ENCODE measurements at places on chromosomes 2 and 18.
A peak's percentile ranks its signal among the peaks of the same experiment; 100 is the strongest.

GRCh38 chr2:154814856-154815255, 116.4 kb downstream of the KCNJ3 start:
- no peak for DNase-seq

DNA sequence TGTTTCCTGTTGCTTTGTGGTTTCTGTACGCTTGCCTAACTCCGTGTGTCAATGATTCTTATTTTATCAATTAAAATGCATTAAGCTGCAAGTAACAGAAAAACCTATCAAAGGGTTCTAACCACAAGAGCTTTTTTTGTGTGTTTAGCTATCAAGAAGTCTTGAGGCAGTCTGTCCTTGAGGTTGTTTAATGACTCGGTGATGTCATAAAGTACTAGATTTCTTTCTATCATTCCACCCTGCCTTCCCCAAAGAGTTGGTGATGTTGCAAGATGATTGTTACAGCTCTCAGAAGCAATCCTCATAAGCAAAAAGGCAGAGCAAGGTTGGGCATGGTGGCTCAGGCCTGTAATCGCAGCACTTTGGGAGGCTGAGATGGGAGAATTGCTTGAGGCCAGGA, 51.9 kb upstream of the SPTBN1 start:
- DNase-seq, result no peak

GRCh38 chr2:80501874-80502624, 197.5 kb upstream of the LRRTM1 start:
- no peak for DNase-seq

- DNase-seq, result no peak
These were observed 4.9 kb downstream of the TYW5 start for GRCh38 chr2:199950396-199950795.

GRCh38 chr2:219175928-219176817, 552 bp downstream of the CNPPD1 start:
- DNase-seq, result peak; percentile 73

GRCh38 chr2:88190808-88191721, 20.9 kb downstream of the THNSL2 start:
- peak; percentile 68 for DNase-seq

DNA sequence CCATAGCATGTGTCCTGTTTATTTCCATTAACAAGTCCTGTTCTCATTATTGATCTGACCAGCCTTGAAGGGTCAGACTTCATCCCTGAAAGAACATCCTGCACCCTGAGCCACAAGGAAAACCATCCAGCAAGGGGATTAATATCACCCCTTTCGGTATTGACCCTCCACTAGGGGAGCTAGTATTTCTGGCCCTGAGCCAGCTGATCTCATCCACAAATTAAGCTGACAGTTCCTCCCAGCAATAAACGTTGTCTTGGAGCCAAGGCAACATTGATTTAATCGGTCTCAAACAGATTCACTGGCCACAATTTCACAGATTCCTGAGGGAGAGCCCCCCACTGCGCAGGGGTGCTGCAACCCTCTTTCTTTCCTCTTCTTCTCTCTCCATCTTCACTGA, 353.1 kb upstream of the FANCL start:
- no peak for DNase-seq

- peak; percentile 60 for DNase-seq
These were observed 2.2 kb upstream of the SERPINB12 start for GRCh38 chr18:63539904-63540510.

DNA sequence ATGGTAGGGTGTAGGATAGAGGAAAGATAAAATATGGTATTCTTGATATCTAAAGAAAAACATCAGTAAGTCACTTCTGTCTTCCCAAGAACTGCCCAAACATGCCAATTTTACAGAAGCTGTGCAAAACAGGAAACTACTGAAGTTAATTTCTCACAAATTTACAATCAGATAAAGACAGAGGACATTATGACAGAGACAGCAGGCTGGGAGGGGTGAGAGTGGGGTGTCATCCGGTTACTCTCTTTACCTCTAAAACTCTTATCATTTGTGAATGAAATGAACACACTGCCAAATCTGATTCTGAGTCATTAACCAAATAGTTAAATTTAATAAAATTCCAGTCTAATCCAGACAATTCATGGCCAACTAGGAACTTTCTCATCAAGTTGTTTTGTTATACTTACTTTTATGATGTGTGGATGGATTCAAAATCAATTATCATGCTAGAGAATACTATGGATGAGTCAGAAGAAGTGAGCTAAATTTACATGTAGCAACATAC, 323.2 kb upstream of the MEX3C start:
- no peak for DNase-seq

DNA sequence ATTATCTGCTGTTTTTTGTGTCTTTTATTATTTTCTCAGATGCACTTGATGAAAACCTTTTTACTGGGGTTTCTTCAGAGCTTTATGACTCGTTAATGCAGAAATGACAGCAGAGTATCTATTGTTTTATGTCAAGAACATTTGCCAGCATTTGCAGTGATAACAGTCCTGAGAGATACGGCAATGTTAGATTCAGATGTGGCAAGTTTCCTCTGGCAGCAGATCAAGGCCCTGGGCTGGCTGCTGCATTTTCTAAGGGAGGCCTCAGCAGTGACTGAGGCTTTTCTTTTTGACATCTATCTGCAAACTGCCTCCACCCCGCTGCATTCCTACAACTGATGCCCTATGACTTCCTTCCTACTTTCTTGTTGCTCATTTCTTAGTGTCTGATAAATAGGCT, 40.2 kb downstream of the EFEMP1 start:
- DNase-seq, result peak; percentile 58

DNA sequence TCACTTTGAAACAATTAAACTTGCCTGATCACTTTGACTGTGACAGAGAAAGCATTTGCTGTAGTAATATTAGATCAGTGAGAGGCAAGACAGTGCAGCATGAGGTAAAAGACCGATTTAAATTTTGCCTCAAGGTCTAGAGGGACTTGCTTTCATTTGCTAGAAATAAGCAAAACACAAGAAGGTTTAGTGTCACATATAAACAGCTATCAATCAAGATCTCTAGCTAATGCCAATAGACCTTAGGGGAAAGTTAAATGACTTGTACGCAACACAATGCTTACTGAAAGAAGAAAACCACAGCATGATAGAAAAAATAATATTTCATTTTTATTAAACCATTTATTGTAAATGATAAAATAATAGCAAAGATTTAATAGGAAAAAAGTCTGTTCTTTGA, 113.5 kb downstream of the DSC3 start:
- DNase-seq, result no peak

DNA sequence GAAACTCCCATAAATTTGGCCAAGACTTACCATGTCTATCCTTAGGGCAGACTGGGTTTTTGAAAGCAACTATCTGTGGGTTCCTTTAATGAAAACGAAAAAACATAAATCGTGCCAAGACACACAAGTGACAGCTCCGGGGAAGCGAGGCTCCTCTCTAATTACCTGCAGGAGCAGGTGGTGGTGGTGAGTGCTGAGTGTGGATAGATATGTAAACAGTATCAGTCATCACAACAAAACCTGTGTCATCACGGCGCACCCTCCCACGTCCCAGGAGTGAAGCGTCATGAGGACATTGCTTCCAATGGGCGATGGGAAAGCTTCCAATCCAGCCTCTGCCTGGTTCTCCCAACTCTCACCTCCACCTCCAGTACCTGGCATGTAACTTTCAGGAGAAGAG, 31.3 kb downstream of the ACKR3 start:
- DNase-seq, result no peak

DNA sequence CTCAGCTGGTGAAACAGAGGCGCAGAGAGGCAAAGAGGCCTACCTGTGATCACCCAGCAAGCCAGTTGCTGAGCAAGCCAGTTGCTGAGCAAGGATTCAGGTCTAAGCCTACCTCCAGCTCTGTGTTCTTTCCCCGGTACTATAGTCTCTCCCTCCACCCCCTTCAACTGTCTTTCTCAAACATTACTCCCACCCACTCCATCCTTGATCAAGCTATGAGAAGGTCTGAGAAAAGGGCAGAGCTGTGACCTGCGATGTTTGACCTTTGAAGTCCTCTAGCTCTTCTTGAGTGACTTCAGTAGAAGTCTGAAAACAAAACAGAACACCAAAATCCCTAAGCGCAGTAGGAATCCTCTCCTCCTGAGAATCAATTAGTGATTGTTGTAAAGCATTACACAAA, 665.2 kb upstream of the ID2 start:
- DNase-seq, result no peak

DNA sequence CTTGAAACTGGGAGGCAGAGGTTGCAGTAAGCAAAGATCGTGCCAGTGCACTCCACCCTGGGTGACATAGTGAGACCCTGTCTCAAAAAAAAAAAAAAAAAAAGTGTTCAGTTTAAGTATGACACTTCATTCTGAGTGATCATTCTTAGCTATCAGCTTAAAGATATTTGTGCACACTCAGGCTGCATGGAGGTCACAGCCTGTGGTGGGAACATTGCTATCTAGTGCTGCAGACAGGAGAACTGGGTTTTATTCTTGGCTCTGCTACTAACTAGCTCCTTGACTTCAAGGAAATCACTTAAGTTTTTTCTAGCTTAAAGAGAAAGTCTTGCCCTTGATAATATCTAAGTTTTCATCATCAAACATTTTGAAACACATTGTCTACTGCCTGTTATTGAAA, 391.3 kb upstream of the CDH7 start:
- DNase-seq, result no peak

DNA sequence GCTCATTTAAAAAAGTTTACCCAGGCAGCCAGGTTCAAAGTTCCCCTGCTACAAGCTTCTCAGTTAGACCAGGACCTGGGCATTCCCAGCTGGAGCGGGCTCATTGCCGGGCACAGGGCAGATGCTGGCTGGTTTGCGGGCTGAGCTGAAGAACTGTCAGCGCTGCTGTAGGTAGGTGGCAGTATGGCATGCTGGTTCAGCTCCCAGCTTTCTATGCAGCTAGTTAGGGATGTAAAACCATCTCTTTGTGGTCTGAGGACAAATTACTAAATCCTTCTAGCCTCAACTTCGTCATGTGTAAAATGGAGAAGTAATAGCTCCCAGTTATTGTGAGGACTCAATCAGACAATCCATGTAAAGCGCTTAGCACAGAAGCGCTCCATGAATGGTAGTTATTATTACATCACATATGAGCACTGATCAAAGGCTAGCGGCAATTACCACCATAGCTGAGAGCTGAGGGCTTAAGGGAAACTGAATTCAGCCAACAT, 2.4 kb upstream of the LDLRAD4 start:
- peak; percentile 89 for DNase-seq

GRCh38 chr2:49971453-49971852, 817.1 kb upstream of the FSHR start:
- no peak for DNase-seq

DNA sequence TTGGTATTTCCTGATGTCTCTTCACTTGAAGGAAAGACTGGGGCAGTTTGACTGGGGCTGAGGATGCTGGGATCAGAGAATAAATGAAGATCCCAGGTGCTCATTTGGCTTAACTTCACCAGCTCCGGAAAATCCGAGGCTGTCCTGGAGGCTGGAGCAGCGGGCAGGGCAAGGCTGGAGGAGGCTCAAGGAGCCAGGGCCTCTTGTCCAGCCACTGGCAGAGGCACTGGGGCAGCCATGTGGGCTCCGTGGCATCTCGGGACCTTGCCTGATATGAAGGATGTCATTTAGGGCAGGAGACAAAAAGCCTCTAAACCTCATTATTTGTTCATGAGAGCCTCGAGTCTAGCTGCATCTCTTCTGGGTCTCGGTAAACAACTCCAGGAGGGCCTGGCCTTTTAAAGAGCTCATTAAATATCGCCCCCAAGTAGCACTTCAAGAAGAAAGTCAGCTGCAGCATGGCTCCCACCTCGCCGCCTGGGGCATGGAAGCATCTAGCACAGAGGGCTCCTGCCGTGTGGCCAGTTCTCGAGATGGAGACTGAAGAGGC, 13.5 kb upstream of the GPR55 start:
- no peak for DNase-seq

DNA sequence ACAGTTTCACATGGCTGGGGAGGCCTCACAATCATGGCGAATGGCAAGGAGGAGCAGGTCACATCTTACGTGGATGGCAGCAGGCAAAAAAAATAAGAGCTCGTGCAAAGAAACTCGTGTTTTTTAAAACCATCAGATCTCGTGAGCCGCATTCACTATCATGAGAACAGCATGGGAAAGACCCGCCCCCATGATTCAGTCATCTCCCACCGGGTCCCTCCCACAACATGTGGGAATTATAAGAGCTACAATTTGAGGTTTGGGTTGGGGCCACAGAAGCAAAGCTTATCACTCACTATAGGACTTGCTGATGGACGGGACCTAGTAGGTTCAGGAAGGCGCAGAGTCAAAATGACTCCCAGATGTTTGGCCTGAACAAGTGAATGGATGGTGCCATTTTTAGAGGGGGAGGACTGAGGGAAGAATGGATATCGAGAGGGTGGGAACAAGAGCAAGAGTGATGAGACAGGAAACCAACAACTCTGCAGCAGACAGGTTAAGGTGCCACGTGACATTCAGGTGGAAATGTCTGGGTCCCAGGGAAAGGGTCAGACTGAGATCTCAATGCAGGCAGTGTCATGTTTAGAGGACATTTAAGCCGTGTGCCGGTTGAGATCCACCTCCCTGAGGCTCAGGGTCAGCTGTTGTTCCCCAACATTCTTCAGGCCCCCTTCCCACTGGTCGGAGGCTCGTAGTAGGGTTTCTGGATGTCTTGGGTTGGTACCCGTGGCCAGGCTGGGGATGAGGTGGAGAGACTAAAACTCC, 85.7 kb downstream of the MYCN start:
- no peak for DNase-seq

DNA sequence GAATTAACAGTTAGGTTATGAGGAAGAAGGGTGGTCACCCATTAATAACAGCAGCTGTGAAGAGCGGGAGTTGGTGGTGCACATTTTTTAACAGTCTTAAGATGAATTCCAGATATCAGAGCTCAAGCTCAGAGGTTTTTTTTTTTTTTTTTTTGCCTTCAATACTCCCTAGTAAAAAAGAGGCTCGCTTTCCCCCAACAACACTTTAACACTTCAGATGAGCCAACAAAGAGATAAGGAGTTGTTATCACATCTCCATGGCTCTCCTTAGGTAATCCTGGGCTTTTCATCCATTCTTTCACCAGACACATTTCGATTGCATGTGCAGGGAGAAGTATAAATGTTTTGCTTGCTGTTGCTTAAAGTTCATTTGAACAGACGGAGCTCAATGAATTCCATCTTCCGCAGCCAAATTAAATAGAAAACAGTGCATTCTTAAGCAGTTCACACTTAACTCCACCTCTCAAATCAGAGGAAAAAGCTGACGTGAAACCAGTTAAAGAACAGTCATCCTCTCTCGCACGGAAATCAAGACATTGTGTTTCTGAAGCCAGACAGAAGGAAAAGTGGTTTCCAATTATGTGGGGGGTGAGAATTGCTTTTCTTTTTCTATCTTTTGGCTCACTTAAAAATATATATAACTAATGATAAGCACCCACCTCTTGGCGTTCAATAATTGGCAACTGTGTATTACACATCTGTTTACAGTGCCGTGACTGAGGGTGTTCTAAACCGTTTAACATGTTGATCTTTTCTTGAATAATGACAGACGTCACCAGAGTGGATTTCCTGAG, 118.2 kb downstream of the ZNF521 start:
- DNase-seq, result peak; percentile 82

- DNase-seq, result no peak
These were observed 81.3 kb downstream of the VWC2L start for GRCh38 chr2:214492152-214492551.

DNA sequence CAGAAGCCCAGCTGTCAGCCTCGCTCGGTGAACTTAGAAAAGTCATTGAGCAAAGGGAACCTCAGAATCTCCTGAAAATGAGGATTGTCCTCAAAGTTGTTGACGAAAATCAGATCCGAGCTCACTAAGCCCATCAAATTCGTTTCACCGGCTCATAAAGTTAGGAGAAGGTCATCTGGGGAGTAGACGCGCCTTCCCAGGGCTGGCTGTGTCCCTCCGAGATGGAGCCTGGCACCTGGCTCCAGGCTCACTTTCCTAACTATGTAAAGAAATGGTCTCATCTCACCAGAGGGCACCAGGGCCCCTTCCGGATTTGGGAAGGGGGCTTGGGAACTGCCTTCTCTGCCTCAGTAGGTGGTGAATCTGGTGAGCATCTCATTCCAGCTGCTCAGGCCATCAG, 145.5 kb downstream of the PXDN start:
- DNase-seq, result no peak
